ENCODE measurements at places on chromosomes 11 and 22.

GRCh38 chr22:42949159-42949558, 65.8 kb downstream of the PACSIN2 start:
- DNase-seq = no peak

DNA sequence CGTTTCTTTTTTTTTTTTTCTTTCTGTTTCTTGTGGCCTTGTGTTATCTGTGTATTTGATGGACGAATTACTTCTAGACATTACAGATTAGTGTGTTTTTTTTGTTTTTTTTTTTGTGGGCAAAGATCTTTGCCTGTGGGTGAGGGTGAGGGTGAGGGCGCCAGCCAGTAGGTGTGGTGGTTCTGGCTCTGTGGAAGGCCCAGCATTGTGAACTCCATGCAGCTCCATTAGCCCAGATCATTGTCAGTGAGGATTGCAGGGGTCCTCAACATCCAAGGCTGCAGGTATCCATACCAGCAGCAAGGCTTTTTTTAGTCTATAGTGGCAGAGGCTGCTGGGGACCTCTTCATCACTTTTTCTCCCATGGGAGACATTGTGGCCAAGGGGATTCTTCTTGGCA, 13.7 kb downstream of the BIRC2 start:
- DNase-seq = no peak

- no peak for DNase-seq
These were observed 82.4 kb upstream of the VPREB1 start for GRCh38 chr22:22161924-22162851.

DNA sequence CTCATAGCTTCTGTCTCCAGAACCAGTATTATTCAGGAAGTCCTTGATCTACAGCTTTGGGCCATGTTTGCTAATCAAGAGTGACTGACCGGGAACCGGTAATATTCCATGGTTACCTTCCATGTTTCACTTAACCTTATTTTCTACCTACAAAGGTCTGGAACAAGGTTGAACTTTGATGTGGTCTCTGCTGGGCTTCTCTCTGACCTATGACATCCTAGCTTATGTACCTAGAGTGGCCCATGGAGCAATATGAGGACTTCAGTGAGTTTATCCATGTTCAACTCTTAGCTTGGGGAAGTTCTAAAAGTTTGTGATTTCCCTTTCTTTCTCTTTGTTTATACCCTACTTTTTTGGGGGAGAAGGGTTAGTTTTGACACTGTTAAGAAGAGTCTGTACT, 33.2 kb downstream of the CCDC90B start:
- DNase-seq = no peak

Measured in AG09309 (cell line).